AG08396 (cell line): ENCODE measurements at places on chromosomes 12 and 14.

DNA sequence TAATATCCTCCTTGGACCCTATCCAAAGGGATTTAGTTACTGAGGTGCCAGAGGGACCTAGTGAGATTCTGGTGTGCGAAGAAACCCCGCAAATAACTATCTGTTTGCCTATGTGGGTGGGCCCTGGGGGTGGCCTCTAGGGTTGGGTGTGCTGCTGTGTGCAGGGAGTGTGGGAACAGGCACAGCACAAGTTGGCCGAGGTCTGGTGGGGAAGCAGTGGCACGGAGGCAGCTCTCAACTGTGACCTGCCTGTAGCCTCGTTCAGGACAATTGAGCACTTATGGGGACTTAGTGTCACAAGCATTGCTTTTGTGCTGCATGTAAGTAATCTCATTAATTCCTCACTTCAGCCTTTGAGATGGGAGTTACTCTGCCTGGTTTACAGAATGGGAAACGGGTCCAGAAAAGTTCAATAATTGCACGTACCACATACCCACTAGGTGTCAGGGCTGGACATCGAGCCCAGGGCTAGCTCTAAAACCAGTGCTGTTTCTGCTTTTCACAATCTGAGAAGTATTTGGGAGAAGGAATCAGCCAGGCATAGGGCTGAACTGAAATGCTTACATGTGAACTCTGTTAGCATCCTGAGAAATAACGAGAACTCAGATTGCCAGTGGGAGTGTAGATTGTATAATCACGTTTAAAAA, 58.8 kb downstream of the TECPR2 start:
- DNase-seq: peak; percentile 2

GRCh38 chr12:113347892-113348291, 10.5 kb upstream of the PLBD2 start:
- no peak for DNase-seq

GRCh38 chr14:76908834-76909233, 82.6 kb downstream of the LRRC74A start:
- DNase-seq: no peak

- no peak for DNase-seq
Measured at GRCh38 chr12:6958609-6959057, 7.5 kb downstream of the PTPN6 start.

DNA sequence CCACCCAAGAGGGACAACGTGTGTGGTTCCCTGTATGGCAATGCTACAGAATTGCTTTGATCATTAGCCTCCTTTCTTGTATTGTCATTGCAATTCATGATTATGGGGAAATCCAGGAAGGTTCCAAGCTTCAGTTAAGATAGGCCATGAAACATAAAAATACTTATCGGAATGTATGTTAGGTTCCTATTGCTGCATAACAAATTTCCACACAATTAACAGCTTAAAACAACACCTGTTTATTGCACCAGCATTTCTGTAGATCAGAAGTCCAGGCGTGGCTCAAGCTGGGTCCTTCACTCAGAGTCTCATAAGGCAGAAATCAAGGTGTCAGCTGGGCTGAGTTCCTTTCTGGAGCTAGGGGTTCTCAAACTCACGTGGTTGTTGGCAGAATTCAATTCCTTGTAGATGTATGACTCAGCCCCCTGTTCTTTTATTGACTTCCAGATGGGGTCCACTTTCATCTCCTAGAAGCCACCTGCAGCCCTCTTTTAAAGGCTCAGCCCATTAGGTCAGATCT, 365.6 kb upstream of the TMPO start:
- DNase-seq: no peak

- DNase-seq: no peak
Measured at GRCh38 chr12:43580601-43581000, 28.6 kb upstream of the ADAMTS20 start.

- DNase-seq: no peak
Measured at GRCh38 chr12:77767756-77768343, 62.8 kb upstream of the NAV3 start.

- DNase-seq: no peak
Measured at GRCh38 chr12:89507015-89507824, 17.4 kb downstream of the GALNT4 start.

- no peak for DNase-seq
Measured at GRCh38 chr12:109729371-109729781, 15.8 kb downstream of the FAM222A start.

DNA sequence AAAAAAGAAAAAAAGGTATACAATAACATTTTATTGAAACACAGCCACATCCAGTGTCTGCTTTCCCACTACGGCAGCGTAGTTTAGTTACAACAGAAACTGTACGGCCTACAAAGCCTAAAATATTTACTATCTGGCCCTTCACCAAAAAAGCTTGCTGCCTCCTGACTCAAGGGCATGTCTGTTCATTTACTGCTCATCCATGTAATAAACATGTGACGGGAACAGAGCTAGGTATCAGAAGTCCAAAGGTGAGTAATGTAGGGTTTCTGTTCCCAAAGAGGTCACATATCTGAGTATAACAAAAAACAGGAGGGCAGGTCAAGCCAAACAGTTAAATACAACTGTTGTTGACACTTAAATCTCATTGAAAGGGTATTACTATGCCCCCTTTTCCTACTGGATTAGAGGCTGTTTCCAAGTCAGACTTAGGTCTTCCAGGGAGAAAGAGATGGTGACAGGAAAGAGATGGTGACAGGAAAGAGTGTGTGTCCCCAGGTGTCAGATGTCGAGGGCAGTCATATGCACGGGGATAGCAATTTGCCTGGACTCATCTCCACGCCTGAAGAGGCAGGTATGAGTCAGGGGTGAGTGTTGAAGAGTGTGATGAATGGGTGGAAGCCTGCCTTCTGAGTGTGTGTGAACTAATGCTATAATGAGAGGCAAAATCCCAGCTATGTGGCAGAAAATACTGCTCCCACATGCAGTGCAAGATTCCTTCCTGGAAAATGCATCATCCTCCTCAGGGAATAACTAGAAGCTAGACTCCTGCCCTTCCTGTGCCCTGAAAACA, 77.7 kb downstream of the MAP3K9 start:
- no peak for DNase-seq

- DNase-seq: no peak
Measured at GRCh38 chr12:11134305-11134704, at the start of gene TAS2R30. Gene TAS2R30 (minus strand): TSS chr12:11134644. CDS start chr12:11134244, 400 bp downstream.

DNA sequence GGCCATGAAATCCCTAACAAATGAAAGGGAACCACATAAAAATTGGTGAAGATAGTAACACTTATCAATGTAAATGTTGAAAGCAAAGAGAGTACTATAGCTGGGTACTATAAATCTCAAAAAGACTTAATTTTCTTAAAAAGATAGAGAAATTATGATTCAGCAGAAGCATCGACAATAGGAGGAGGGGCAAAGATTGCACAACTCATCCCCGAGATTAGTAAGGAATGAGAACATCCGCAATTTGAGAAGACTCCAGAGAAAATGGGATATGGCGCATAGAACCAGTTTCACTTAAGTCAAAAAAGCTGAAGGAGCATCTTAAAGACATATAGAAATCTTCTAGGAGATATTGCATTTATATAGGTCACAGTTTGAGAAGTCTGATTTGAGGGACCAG, 220.2 kb upstream of the SLC16A7 start:
- DNase-seq: no peak

DNA sequence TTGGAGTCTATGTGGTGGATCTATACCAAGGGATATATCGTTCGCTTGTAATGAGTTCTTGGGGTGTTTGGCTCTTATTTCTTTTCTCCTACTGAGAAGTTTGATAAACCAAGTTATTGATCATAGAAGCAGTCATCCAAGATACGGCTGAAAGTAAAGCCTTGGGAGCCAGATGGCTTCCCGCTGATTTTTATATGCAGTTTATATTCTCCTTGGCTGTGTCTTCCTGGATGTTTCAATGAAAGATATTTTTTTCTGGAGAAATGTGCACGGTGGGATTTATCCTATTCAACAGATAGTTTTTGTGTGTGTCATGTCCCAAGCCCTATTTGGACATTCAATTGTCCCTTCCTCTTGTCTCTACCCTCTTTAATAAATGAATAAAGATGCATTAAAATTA, 289.0 kb downstream of the ERC1 start:
- DNase-seq: no peak

DNA sequence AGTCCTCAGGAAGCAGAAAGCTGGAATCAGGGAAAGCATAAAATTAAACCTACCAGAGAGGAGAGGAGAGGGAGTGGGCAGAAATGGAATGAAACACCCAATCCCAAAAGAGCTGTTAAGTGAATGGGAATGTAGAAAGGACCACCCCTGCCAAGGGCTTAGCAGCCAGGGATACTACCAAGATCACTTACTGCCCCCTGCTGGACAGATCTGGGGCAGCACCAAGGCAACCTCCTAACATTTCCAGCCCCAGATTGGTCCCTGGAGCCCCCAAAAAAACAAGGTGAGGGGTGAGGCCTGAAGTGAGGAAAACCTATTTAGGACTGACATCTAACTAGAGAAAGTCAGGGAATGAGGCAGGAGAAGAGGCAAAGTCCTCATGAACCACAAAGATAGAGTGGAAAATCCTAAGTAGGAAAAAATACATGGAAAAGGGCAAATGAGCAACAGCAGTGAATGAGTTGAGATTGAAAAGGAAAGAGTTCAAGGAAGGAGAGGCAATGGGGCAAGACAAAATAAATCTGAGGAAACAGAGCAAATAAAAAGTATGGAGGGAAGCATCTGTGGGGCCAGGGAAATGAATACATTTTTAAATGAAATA, 11.2 kb upstream of the FKBP11 start:
- peak; percentile 87 for DNase-seq

DNA sequence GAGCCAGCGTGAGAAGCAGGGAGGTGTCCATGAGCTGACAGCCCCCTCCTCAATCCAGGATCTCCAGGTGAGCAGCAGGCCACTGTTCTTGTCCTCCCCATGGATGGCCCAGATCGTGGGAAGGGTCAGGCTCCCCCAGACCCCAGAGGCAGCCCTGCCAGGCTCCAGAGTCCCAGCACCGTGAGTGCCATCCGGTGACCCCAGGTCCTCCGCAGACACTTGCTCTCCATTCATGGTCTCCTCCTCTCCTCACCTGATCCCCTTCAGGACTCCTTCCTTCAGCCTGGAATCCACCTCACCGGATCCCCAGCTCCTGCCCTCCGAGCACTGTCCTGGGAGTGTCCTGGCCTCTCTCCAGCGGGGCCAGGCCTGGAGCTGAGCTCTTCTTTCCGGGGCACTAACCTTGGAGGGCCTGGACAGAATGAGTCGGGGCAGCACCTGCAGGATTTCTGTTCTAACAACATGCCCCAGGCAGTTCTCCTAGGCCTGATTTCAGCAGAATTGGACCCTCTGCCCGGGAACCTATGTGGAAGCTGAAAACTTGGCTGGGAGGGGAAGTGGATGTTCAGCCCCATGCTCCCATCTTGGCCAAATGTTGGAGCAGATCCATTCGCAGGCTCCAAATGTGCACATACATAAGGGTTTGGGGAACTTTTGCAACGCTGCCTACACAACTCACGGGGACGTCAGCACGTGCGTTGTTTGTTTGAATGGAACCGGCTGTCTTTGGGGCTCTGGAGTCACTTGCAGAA, 341.6 kb upstream of the SFSWAP start:
- DNase-seq: no peak
